ENCODE measurements at places on chromosomes 6 and 20.
A peak's percentile ranks its signal among the peaks of the same experiment; 100 is the strongest.

GRCh38 chr20:53990768-53991450 lies 79.5 kb downstream of the BCAS1 start:
- DNase-seq, result no peak

GRCh38 chr6:165439928-165440554 lies 130.6 kb upstream of the C6orf118 start:
- peak; percentile 53 for DNase-seq

GRCh38 chr20:47127999-47128398 lies 228.5 kb downstream of the ZMYND8 start:
- DNase-seq, result no peak

DNA sequence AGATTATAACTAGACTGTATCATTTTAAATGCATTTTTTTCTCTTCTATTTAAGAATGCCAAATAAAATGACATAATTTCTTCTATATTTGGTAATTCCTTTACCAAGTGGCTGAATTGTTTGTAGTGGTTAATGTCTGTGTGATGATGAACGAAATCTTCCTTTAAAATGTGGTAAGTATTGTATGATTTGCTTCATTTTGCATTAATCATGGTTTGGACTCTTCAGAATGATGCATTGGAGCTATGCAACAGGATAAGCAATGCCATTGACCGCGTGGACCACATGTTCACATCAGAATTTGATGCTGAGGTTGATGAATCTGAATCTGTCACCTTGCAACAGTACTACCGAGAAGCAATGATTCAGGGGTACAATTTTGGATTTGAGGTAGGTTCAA lies 99.6 kb downstream of the MAP3K4 start:
- no peak for DNase-seq

GRCh38 chr6:154537511-154538325 lies 27.2 kb upstream of the CNKSR3 start:
- no peak for DNase-seq

GRCh38 chr6:28161410-28162079 lies 19.9 kb downstream of the ZKSCAN8 start:
- DNase-seq, result no peak

DNA sequence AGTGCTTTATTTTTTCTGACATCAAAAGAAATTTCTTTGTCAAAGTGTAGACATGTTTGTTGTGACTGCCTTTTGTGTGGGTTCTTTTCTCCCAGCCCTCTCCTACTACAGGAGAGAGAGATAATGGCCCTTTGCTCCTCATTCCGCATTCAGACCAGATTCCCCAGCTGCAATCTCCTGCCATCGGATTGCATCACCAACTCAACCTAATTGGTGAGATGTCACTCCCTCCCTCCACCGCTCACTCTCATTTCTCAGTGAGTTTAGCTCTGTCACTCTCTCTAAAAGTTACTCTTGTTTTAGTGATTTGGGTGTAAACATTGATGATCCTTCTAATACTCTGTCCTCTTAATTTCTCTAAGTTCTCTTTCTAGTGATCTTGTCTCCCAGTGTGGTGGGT lies 22.7 kb downstream of the UTRN start:
- no peak for DNase-seq

DNA sequence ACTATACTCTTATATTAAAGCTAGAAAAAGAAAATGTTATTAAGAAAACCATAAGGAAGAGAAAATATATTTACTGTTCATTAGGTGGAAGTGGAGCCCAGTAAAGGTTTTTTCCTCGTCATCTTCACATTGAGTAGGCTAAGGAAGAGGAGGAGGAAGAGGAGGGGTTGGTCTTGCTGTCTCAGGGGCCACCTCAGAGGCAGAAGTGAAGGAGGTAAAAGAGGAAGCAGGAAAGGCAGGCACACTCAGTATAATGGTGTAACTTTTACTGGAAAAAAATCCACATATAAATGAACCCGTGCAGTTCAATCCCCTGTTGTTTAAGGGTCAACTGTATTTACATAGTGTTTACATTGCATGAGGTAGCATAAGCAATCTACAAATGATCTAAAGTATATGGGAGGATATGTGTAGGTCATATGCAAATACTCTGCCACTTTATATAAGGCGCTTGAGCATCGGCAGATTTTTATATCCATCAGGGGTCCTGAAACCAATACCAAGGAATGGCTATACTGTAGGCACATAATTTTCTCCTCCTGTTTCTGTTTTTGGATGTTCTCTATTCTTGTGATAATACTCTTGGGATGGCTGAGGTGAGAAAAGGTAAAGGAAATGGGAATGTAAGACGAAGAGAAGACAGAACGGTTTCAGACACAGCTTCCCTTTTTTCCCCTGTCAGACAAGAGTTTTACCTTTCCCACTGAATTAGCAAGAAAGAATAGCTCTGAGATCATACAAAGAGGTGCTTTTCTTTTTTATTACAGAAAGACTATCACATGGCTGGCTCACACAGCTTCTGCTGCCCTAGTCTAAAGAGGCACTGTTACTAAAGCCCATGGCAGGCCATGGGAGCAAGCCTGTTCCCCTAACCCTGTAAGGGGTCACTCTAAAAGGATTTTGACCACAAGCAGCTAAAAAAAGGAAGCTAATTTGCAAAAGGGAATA lies 59.9 kb downstream of the NUDT3 start:
- DNase-seq, result no peak

GRCh38 chr6:122735582-122735981 lies 43.9 kb upstream of the FABP7 start:
- no peak for DNase-seq

- DNase-seq, result peak; percentile 16
These were observed 506.9 kb upstream of the JARID2 start for GRCh38 chr6:14738933-14739332.
